ENCODE measurements at places on chromosomes 12 and 14.

DNA sequence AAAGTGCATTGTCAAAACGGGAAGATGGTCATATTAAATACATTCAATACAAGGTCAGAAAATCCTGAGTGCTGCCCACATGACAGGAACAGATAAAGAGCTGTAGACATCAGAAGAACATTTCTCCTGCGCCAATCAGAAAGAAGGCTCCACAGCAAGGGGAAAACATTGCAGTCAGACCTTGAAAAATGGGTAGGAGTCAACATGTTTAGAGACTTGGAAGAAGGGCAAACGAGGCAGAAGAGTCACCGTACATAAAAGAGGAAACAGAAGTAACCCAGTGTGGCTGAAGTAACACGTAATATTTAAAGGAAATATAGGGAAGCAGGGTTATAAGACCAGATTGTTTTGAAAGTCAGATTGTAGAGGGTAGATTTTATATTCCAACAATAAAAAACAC lies 11.9 kb downstream of the SPPL3 start:
- no peak for DNase-seq

GRCh38 chr14:36585100-36585499 lies 2.7 kb upstream of the NKX2-8 start:
- DNase-seq = no peak

DNA sequence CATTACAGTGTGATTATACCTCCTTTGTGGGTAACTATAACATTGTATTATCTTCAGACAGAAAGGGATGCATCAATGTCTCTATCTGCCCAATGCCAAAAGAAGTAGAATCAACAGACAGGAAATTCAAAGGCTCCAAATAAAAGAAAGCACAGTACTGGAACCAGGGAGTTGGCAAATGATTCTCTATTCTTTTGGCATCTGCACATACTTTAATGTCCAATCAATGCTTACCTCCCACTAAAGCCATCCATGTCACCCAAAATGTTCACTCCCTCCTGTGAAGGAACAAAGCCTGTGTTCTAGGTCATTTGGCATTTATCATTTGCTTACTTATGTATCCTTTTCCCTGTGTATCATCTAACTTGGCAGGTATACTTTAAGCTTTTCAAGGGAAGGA lies 36.7 kb downstream of the KIF21A start:
- DNase-seq = no peak

DNA sequence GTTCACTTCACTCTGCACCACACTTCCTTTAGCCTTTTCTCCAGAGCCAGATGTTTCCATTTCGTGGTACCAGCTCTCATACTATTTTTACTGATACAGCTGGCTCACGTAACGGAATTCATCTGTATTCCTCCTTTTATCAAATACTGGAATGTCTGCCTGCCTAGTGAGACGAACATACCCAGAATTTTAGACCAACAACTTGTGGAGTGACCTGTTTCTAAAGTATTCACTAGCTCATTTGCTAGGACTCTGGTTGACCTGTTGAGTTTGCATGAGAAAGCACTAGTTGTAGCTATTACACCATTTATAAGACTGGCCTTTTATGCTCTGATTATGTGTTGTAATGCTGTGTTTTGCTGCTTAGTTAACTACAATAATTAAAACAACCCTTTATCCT lies 22.6 kb downstream of the KCNA5 start:
- no peak for DNase-seq

DNA sequence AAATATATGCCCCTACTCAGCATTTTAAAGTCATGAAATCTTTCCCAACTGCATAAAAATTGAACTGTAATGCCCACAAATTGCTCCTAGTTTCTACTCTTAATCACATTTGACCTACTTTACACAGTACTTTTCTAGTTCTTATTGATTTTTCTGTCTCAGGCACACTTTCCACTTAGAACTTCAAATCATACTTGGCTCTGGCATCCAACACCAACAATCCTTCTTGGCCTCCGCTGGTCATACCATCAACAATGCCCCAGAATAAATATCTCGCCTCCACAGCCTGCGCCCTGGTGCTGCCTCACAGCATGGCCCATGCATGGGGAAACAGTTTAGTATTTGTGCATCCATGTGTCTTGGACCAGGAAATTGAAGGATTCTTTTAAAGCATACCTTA lies 107.5 kb upstream of the SYT10 start:
- no peak for DNase-seq

DNA sequence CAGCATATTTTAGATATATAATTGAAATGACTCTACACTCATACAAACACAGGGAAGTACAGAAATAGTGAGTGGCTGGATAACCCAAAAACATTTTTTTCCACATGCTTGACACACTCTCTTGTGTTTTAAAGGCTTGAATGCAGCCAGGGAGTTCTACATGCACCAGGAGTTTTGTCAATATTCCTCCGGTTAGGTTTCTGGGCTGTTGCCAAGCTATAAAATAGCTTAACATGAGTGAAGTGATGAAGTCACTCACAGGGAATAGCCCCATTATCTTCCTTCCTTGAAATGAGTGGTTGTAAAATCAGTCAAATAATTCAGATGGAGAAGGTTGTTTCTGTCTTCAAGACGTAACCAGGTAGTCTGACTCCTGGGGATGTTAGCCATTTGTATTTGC lies 582.7 kb downstream of the SLC6A15 start:
- no peak for DNase-seq

GRCh38 chr14:92360651-92361370 lies 37.8 kb downstream of the SLC24A4 start:
- no peak for DNase-seq
